Kidney epithelial cell (primary cell): ENCODE measurements at places on chromosomes 4 and X. TPM values are rescaled to one million over a fixed set of nuclear protein-coding genes. Genes with fewer than 3 reads are reported as not detected.

DNA sequence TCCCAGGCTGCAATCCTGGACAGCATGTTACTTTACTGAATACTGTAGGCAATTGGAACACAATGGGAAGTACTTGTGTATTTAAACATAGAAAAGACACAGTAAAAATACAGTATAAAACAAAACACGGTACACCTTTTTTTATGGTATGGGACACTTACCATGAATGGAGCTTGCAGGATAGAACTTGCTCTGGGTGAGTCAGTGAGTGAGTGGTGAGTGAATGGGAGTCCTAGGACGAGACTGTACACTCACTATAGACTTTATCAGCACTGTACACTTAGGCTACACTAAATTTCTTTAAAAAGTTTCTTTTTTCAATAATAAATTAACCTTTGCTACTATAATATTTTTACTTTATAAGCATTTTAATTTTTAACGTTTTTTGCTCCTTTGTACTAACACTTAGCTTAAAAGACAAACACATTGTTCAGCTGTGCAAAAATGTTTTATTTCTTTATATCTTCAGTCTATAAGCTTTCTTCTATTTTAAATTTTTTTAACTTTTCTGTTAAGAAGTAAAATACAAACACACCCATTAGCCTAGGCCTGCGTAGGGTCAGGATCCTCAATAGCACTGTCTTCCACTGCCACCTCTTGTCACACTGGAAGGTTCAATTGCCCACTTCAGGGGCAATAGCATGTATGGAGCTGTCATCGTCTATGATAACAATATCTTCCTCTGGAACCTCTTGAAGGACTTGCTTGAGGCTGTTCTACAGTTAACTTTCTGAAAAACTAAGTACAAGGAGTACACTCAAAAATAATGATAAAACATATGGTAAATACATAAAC lies 293.5 kb upstream of the FSTL5 start:
- DNase-seq = no peak

DCLK2 gene
- 2.3 and 3.4 TPM in 2 replicates for total RNA-seq

DUSP21 gene
- total RNA-seq = not detected in 2 replicates

DNA sequence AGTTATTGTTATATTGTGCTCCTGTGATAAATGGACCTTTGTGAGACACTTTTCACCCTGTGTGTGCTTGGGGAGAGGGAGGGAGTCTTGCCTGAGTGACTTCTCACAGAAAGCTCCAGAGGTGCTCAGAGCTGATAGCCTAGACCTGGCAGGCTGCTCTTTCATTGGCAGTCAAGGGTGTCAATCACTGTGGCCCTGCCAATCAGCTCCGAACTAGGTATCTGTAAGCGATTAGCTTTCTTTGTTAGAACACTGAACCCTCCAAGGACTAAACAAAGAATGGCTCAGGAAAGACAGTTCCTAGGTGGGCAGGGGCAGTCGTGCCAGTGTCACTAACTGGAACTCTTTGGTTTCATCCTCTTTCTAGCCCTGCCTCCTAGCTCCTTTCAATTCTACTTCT lies 2.7 kb upstream of the NALF2 start:
- DNase-seq = no peak

DNA sequence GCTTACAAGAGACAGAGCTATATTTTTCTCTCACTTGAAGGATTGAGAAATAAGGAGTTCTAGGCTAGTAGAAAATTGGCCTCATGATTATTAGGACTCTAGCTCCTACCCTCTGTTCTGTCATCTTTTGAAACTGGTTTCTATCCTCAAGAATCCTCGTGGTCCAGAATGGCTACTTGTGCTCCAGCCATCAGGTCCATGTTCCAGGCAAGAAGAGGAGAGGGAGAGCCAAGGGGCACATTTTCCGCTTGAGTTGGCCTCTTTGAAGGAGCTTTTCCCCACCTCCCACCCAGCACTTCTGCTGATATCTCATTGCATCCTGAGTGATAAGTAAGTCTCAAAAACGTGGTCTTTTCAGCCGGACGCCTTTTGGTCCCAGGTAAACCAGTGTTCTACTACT lies 7.2 kb upstream of the SORBS2 start:
- no peak for DNase-seq

HEPH gene
- 8.1 TPM in 2 replicates for total RNA-seq

LANCL3 gene
- 0.13 and 0.27 TPM in 2 replicates for total RNA-seq

DNA sequence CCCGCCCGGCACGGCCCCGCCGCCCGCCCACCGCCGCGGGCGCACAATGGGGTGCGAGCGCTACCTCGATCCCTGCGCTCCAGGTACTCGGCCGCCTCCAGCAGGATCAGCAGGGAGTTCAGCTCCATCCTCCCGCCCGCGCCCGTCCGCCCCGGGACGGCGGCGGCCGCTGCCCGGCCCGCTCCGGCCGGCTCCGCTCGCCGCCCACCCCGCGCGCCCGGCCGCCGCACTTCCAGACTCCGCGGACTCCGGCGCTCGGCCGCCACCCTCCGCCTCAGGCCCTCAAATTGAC lies at the start of gene MXD4:
TSS of gene MXD4 (minus strand) at position 257 of the 292 bp plus-strand sequence. CDS start at position 128, 129 bp downstream.
- DNase-seq = no peak

DNA sequence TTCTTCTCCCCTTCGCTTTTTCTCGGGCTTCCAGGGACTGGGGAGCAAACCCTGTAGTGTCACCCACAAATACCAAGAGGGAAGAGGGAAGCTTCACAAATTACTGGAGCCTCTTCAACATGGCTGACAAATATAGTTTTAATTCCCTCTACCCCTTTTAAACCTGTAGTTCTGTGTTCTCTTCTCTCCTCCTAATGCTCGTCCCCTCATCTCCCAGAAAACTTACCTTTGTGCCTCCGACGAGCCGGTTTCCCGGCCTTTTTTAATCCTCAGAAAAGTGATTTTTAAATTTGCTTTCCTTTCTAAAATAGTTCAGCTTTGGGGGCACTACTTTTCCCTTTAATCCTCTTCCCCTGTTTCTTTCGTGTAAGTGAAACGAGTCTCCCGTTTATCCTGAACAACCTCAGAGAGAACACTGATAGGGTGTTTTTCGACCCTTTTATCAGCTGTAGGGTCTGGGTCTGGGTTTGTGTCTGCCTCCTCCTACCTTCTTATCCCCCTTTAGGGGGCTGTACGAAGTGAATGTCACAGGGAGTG lies 408 bp downstream of the TET2 start:
- DNase-seq = no peak

DNA sequence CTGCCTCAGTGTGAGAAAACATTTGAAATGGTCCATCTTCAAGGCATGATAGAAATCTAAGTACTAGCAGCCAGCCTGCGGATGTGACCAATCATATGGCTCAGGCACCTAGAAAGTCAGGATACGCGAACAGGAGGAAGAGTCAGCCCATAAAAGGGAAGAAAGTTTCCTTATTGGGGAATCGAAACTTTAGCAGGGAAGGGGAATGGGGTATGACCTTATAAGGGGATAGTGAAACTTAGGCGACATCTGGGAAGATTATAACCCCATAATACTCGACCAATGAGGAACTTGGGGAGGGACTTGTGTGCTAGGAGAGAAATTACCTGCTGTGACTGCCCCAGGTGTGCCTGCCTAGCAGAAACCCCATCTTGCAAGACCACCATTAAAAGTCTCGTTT lies 26.2 kb upstream of the PYURF start:
- DNase-seq = no peak

GRCh38 chr4:174467107-174467506 lies 55.2 kb downstream of the HPGD start:
- DNase-seq = no peak

GRCh38 chr4:139282065-139282720 lies 2.2 kb upstream of the MGARP start:
- no peak for DNase-seq

DNA sequence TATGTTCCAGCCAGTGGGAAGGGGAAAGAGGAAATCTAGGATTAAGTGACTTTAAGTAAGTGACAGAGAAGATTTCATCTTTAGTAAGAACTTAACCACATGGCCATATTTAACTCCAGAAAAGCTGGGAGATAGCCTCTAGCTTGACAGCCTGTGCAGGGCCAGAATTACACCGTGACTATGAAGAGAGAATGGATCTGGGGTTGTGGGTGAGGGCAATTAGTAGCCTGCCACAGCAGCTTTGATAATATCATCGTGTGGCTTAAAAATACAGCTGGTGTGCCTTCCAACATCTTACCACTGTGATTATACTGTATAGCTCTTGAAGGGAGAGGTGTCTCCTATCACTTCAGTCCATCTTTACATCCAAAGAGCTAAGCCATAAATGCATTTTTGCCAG lies 57.6 kb upstream of the TBC1D9 start:
- DNase-seq = no peak

DNA sequence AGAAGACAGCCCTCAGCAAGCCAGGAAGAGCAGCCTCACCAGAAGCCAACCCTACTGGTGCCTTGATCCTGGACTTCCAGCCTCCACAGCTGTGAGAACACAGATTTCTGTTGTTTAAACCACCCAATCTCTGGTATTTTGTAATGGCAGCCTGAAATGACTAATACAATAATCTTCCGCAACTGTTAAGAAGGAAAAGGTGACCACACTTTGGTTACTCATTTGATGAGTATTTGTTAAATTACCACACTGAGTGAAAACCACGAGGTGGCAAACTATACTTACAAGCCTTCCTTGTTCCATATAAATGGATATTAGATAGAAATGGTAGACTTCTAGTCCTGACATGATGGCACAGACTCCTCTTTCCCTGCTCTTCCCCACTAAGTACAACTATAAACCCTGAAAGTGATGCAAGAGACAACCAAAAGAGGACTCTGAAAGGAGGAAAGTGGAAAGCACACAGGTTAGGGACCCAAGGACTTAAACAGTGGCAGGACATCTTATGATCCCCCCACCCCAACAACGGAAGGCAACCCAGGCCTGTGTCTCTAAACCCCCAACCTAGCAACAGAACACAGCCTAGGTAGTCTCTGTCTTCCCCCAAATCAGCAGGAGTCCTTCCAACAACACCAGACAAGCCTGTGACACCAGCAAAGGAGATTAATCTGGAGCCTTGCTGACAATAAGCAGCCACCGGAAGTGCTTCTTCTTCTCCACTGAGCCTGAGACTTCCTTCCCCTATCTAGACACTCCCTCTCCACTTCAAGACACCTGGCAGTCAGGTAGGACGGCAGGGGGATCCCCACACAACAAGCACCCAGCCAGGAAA lies 12.3 kb downstream of the ZNF182 start:
- DNase-seq = peak; percentile 29

DNA sequence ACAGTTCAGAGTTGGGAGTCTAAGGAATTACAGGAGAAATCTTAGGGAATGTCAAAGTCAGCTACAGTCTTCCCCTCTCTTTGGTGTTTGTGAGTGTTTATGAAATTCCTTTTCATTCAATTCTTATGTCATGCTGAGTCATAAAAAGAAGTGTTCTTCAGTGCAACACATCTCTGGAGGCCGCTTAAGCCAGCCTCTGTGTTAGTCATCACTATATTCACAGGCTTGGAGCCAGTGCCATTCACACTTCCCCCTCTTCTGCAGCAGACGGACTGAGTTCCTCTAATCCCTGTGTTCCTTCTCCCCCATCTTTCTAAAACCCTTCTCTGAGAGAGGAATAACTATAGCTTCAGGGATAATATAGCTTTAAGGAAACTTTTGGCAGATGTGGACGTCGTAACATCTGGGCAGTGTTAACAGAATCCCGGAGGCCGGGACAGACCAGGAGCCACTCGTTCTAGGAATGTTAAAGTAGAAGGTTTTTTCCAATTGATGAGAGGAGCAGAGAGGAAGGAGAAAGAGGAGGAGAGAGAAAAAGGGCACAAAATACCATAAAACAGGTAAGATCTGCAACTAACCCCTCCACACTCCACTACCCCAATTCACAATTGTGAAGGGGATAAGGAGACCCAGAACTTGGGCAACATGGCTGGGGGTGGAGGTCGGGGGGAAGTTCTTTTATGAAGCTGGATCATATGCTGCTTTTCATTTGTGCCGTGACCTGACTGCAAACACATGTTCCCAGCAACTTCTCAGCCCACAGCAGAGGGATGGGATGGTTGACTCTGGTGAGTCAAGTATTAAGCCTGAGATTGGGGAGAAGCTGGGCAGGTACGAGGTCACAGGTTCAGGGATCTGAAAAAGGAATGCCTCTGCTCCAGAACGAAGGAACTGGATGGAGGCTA lies at the start of gene SRPX2:
TSS of gene SRPX2 (plus strand) at position 244 of the 905 bp plus-strand sequence. CDS start 2,124 bp downstream, outside the sequence.
- DNase-seq = peak; percentile 62

DNA sequence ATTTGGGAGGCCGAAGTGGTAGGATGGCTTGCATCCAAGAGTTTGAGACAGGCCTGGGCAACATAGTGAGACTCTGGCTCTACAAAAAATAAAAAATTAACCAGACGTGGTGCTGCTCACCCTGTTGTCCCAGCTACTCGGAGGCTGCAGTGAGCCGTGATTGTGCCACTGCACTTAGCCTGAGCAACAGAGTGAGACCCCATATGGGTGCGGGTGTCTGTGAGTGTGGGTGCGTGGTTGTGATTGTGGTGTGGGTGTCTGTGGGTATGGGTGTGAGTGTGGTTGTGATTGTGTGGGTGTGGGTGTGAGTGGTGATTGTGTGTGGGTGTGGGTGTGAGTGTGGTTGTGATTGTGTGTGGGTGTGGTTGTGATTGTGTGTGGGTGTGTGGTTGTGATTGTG lies 114.6 kb downstream of the UBE2K start:
- DNase-seq = no peak
